EH (cell line): ENCODE measurements at places on chromosomes 3 and 15.

GRCh38 chr15:100169615-100170290 lies 172.0 kb downstream of the ADAMTS17 start:
- DNase-seq = no peak

DNA sequence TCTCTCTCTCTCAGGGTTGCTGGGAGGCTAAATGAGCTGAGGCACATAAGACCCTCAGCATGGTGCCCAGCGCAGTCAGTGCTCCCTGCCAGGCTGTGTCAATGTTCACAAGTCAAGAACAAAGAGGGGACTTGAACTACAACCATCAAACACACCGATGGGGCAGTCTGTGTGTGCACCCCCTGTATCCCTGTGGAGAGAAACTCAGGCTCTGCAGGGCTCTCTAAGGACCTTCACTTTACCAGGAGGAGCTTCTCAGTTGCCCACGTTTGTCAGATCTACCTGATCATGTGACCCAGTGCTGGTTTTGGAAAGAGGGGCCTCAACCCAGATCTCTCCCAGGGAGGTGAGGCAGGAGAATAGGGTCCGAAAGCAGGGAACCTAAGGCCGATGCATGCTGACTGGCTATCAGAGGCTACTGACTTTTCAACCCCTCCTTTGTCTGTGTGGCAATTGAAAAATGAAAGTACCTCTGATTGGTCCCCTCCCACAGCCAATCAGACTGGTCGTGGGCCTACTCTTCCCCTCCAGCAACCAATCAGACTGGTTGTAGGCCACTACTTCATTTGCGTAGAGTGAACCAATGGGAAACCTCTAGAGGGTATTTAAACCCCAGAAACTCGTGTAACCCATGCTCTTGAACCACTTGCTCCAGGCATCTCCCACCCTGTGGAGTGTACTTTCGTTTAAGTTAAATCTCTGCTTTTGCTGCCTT lies 34.0 kb downstream of the RHCG start:
- DNase-seq = peak; percentile 58

GRCh38 chr3:104257486-104257885 lies 1109.2 kb upstream of the ALCAM start:
- DNase-seq = no peak

DNA sequence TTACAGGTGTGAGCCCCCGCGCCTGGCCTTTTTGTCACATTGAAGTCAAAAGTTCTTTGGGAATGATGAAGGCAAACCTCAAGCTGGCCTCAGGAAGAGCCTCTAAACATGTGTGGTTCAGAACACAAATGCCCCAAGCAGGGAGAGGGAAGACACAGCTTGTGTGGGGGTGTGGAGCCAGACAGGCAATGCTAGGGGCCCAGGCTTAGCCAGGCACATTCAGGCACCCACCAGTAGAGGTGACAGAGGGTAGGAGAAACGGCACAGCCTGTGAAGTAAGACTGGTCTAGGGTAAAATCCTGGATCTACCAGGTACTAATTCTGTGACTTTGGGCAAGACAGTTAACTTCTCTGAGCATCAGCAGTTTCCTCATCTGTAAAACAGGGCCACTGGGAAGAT lies 3.5 kb downstream of the HDC start:
- no peak for DNase-seq

GRCh38 chr3:113614402-113614801 lies 82.0 kb downstream of the USF3 start:
- no peak for DNase-seq

- no peak for DNase-seq
Measured at GRCh38 chr3:98557324-98558010, 25.7 kb downstream of the GPR15 start.

GRCh38 chr3:128648940-128649663 lies 1.5 kb downstream of the RPN1 start:
- peak; percentile 8 for DNase-seq

DNA sequence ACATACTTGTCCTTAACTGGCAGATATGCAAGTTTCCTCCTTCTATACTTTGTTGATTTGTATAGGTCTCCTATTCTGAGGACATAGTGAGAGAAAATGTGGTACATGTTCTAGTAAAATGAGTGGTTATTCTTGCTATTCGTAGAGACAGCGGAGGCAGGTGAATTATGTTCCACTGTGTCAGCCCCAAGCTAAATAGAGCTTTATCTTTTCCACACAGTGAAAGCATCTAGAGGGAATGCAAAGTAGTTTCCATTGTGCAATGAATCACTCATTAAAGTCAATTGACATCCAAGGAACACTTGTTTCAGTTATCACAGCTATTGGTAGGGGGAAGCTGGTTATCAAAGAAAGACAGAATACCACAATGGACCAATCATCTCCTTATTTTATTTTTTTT lies 262.4 kb downstream of the NLGN1 start:
- DNase-seq = peak; percentile 27
